ENCODE measurements at places on chromosomes 4 and X. TPM values are rescaled to one million over a fixed set of nuclear protein-coding genes. Genes with fewer than 3 reads are reported as not detected.

The CDX4 gene
- not detected for total RNA-seq

The SOWAHD gene
- not detected for total RNA-seq

The GASK1B gene
- 27.8 TPM for total RNA-seq

The STATH gene
- not detected for total RNA-seq

The SPANXA1 gene
- not detected for total RNA-seq

The HUWE1 gene
- 100 TPM for total RNA-seq

The TRIM61 gene
- not detected for total RNA-seq

The FIP1L1 gene
- total RNA-seq, result 42.4 TPM

The CCDC149 gene
- total RNA-seq, result 30.3 TPM

The ETDA gene
- total RNA-seq, result not detected

The PLP1 gene
- 46.5 TPM for total RNA-seq

The ZFP42 gene
- not detected for total RNA-seq

The FAT4 gene
- 60.9 TPM for total RNA-seq

The EGF gene
- total RNA-seq, result 2.7 TPM

The PF4V1 gene
- total RNA-seq, result not detected

The SGCB gene
- 75.0 TPM for total RNA-seq

Data from esophagus muscularis mucosa (tissue), 4 donors.